ENCODE measurements at places on chromosomes 2 and 18.

GRCh38 chr18:12052866-12053265 lies 40.8 kb upstream of the ANKRD62 start:
- DNase-seq: no peak

DNA sequence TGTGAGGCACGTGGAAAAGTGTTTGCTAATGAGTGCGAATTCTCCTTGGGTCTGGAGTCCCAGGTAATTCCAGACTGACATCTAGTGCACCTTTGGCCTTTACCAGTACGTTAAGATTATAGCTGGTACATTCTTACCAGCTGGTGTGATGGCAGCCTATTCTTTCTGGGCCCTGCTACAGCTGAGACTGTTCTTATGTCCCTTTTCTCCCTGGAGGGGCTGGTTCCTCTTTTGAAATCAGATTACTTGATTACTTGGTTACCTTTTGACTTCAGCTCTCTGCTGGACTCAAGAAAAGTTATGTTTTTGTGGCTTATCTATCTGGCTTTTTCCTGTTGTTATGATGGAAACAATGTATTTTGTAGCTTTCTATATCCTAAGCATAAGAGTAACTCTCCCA lies 14.5 kb downstream of the CABYR start:
- no peak for DNase-seq

GRCh38 chr2:98895221-98895620 lies 40.8 kb downstream of the CRACDL start:
- no peak for DNase-seq

- no peak for DNase-seq
Observed at GRCh38 chr18:45920367-45920766, 46.8 kb downstream of the EPG5 start.

GRCh38 chr2:9753276-9753600 lies 90.0 kb upstream of the TAF1B start:
- no peak for DNase-seq

GRCh38 chr2:109386004-109386695 lies 227.6 kb downstream of the SEPTIN10 start:
- DNase-seq: no peak

DNA sequence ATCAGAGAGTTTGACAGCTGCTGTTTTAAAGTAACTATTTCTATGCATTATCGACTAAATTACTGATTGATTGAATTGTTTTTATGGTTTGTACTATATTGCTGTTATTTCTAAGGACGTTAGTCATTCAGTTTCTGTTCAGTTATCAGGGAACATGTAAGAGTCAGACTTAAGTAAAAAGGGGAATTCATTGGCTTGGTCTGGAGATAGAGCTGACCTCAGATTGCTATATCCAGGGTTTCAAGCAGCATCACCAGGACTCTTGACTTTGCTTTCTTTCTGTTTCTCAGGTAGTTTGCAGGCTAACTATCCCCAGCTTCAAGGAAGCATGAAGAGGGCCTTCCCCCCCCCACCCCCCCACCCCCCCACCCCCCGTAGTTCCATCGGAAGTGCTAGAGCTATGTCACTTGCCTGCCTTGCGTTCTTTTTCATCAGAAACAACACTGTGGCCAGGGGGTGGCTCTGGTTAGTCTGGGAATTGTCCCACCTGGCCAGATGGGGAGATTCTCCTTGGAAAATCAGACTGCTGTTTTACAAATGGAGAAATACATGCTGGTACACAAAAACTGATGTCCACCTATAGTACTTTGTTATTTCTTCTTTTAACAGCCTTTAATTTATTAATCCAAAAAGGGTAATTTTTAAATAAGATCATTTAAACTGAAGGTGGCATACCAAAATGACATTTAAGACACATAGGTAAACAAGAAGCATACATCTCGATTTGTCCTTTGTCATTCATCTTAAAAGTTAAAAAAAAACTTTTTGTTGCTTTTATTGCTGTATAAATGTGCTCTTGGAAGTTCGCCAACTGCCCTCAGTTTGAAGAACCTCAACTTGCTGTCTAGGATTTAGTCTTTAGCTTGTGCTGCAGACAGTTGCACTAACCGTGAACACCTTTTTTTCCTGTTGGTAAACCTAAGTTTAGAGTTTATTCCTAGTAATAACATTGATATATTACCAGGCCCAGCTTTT lies 9.4 kb downstream of the SMAD4 start:
- no peak for DNase-seq

GRCh38 chr2:48362515-48362914 lies 167.4 kb upstream of the STON1 start:
- DNase-seq: no peak

DNA sequence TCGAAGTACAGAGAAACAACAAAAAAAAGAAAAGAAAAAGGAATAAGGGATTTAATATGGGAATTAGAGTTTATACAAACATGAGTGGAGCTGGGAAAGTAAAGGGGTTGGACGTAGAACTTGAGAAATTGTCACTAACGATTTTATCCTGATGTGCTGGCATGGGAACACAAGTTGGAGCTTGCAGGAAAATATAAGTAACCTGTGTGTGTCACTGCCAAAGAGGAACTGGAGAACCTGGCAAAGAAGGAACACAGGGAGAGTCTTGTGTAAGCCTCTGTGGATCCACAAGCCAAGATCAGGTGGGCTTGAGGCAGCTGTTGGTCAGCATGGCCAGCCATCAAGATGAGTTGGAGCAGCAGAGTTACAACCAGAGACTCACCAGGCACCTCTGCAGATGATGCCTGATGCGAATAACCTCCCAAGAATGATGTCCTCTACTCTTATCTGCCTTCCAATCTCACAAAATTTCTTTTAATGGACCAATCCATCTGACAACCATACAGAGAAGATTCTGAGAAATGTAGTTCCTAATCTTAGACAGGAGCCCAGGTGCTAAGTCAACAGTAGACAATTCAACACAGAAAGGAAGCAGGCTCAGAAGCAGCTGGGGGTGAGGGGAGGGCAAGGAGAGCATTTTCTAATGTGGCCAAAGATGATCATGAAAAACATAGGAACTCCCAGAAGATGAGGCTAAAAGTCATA lies 77.0 kb upstream of the SPOPL start:
- DNase-seq: no peak

- no peak for DNase-seq
Observed at GRCh38 chr2:192570788-192571187, 376.1 kb upstream of the TMEFF2 start.

- DNase-seq: no peak
Observed at GRCh38 chr18:50113726-50114125, 81.2 kb downstream of the MYO5B start.

DNA sequence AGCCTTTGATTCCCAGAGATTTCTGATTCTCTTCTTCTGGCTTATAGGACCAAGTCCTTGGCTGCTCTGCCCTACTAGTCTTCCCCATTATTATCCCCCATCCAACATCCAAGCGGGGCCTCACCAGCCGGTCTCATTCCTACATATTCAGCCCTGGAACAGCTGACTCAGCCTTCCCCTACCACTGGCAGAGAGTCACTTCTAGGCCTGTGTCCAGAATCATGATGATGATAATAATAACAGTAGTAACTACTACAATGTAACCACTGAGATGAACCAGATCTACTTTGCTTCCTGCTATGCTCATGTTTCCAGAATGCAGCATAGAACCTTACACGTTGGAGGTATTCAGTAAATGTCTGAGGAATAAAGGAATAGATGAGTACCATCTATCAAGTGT lies 295.2 kb downstream of the SRBD1 start:
- no peak for DNase-seq

- no peak for DNase-seq
Observed at GRCh38 chr2:111048856-111049768, 71.6 kb upstream of the BCL2L11 start.

GRCh38 chr2:216545359-216545758 lies 46.7 kb downstream of the RPL37A start:
- DNase-seq: no peak

DNA sequence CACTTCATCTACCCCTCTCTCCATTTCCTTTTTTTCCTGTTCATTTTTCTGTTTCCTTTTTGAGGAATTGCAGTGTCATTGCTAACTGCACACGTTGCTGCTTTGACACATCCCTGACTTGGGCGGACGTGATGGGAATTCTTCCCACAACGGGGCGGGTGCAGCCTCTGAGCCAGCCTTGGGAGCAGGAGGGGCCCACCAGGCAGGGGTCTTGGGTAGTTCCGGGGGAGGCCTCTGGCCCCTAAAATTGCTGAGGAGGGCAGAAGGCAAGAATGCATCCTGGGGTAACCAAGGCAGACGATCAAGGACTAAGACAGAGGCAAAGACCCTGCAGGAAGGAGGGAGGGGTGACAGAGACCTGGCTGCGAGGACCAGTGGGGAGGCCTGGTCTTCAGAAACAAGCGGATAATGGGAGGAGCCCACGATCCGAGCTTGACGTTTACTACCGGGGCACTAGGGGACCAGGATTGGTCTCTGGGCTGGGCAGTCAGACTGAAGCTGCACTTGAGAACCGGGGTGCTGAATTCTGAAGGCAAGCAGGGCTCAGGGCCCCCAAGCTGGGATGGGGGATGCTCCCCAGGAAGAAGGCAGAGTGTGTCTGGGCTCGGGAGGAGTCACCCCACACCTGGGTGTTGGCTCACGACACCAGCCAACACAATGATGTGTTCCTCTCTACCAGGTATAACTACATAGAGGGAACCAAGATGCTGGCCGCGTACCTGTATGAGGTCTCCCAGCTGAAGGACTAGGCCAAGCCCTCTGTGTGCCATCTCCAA lies 14.8 kb upstream of the CNDP1 start:
- no peak for DNase-seq

- DNase-seq: no peak
Observed at GRCh38 chr2:86171295-86171694, 24.0 kb downstream of the IMMT start.

- DNase-seq: no peak
Observed at GRCh38 chr2:71748227-71748626, 294.9 kb downstream of the DYSF start.

- DNase-seq: no peak
Observed at GRCh38 chr2:62303788-62304187, 107.9 kb downstream of the B3GNT2 start.

GRCh38 chr2:47179388-47179787 lies 24.3 kb upstream of the STPG4 start:
- DNase-seq: no peak

DNA sequence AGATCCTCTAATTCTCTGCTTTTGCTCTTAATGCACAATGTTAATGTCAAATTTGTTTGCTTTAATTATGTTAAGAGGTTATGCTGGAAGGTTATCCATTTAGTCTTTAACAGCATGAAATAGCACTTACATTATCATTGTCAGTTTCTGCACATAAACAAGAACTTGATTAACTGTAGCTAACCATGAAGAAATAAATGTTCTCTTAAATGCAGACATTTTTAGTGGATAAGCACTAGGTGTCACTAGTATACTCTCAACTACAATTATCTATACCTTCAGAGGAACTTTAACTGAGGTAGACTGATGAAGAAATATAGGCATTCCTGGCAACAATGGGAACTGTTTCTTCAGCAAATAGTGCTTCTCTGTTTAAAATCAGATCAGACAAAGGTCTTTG lies 178.8 kb upstream of the CHST9 start:
- no peak for DNase-seq

DNA sequence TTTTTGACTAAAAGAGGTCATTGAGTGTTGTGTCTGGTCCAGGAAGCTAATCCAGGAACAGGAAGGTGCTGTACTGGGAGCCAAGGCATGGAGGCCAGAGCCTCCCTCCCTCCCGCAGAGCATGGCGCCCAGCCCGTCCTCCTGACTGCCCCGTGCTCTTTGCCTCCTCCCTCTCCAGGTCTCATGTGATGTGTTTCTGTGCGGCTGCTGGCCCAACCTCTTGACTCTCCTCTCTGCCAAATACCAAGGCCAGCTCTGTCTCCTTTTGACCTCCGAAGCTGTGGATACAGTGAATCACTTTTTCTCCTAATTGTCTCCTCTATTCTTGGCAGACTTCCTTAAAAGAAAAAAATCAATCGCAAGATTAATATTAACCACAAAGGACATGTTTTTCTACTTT lies 284.1 kb downstream of the PHLPP1 start:
- no peak for DNase-seq

DNA sequence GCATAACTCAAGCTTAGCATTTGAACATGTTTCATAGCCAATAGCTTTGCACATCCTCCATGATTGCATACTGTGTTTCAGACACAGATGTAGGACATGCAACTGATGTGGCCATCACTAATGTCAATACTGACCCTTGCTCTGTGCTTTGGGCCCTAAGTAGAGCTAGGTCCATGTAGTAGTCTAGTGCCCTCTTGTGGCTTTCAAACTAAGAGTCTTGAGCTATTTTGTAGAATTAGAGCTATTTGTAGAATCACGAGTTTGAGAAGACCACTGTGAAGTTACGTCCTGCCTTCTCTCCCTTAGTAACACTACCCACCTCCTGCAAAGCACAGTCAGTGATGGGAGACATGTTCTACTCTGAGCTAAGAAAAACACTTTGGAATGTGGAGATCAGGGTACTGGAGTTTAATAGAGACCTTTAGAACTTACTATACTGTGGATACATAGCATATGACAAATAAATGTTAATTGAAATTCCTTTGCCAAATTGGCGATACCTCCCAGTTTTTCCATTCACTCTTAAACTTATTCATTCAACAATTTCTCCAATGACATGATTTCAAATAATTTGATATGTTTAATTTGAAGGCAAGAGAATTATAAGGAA lies 306.5 kb upstream of the TNP1 start:
- no peak for DNase-seq

DNA sequence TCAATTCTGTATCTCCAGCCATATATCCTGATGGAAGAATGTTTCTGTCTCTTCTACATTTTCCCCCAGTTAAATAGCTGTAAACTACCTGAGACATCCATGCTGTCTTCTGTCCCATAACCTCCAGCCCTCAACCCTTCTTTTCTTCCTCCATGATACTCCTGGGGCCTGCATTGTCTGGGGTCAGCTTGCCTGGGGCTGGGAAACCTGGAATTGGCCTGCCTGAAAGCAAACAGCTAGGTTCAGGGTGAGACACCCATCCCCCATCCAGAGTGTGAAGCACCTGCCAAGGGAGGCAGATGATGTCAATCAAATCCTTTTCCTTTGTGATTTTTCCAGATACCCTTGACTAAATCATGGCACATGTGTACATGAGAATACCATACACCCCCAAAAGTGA lies 313.7 kb upstream of the MGAT5 start:
- DNase-seq: no peak

- DNase-seq: peak; percentile 58
Observed at GRCh38 chr2:149017116-149017985, 21.1 kb upstream of the LYPD6B start.

GRCh38 chr2:149662556-149662955 lies 75.0 kb upstream of the MMADHC start:
- no peak for DNase-seq

- DNase-seq: no peak
Observed at GRCh38 chr2:55871637-55872036, 51.9 kb downstream of the EFEMP1 start.

DNA sequence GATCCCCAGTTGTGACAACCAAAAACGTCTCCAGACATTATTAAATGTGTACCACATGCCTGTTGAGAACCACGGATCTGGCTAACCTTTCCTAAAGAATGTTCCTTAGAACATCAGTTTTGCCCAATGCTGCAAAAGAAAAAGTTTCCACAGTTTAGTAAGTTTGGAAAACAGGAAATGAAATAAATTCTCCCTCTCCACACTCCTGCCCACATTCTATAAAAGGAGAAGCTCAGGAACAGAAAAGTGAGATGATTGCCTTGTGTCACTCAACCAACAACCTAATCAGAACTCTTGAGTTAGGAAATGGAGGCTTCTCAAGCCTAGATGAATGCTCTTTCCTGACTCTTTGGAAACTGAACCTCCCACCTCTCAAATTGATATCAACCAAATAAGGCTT lies 56.1 kb upstream of the NFE2L2 start:
- no peak for DNase-seq

- no peak for DNase-seq
Observed at GRCh38 chr2:123993728-123994323, 31.3 kb upstream of the CNTNAP5 start.

Data from stimulated activated CD8-positive, alpha-beta memory T cell treated with anti-CD3 and anti-CD28 coated beads, Interleukin-7, amount 100 ng/mL, for 1 hour (primary cell).